ENCODE measurements at places on chromosomes 3 and 15.

GRCh38 chr3:34109846-34110245 lies 311.4 kb downstream of the PDCD6IP start:
- no peak for DNase-seq

DNA sequence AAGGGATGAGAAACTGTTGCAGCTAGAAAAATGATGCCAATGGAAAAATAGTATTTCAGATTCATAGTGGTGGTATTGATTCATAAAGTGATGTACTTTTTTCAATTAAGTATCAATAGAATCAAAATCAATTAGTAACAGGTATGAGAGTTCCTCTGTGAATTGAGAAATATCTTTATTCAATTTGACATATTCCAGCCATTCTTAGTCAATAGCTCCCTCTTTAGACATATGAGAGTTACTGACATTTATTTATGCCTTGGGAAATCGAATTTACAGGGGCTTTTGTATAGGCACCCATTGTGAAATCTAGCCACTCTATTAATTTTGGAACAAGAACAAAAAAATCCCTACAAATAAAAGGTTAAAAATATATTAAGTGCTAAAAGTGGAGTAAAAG lies 386.9 kb upstream of the CNTN3 start:
- DNase-seq: no peak

DNA sequence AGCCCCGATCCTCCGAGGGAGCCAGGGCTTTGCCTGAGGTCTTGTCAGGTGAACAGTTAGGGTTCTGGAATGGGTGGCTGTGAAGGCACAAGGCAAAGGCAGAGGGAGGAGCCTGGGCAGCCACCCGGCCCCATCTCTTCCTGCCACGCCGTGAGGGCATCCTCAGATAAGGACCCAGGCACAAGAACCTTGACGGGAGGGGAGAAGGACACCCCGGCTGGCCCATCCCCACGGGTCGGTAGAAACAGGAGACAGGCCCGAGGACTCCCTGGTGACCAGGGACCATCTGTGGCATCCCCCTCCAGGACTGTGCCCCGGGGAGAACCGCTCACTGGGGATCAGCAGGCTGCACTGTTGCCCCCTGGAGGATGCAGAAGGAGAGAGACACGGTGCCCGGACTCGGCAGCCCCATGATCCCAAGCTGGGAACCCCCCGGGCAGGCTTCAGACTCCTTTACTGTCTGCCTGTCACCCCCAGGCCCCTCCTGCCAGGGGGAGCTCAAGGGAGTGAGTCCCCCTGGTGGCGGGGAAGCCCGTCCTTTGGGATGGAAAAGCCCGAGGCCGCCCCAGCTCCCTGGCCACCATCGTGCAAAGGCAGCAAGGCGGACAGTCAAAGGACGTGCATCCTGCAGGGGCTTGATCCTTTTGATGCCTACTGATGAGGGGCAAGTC lies 12.3 kb upstream of the PCSK6 start:
- no peak for DNase-seq

DNA sequence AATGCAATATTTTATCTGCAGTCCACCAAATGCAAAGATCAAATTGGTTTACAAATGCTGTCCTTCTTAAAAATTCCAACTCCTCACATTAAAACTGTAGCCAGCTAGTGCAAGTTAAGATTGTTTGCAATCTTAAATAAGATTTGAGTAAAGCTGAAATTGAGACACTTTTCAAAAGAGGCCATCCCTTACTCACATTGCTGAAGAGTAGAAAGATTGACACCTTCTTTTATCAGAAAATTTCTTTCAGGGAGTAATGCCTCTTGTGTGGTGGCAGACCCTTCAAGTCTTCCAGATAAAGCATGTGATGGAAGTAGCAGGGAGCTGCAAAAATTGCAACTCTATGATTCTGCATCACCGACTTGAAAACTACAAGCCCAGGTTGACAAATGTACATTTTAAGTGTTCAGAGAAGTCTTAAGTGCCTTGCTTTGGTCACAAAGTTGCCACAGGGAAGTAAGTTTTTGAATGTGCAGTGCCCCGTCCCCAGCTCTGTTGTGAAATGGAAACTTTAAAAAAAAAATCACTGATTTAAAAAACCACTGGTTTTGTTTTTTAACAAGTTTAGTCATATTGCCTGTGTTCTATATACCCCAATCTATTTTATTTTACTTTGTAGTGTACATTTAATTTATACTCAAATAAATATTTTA lies 12.6 kb downstream of the CD86 start:
- DNase-seq: no peak

- no peak for DNase-seq
These were observed 117.3 kb upstream of the SLC7A14 start for GRCh38 chr3:170703121-170703588.

GRCh38 chr3:5426094-5426883 lies 238.8 kb downstream of the EDEM1 start:
- no peak for DNase-seq

DNA sequence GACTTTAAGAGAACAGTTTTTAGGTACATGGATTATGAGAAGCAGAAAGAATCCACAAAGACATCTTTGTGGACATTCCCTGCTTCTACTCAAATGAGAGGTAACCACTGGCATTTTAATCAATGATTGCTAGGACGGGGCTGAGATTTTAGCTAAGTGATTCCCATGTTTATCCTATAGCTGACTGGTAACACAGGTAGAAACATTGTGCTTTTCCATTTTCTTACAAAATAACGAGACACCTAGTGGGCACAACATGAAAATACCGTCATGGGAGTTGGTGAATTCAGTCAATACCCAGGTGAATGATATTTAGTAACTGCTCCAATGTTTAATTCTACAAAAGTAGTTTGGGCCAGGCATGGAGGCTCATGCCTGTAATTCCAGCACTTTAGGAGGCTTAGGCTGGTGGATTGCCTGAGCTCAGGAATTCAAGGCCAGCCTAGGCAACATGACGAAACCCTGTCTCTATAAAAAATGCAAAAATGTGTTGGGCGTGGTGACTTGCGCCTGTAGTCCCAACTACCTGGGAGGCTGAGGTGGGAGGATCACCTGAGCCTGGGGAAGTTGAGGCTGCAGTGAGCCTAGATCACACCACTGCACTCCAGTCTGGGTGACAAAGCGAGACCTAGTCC lies 37.2 kb upstream of the DENND4A start:
- DNase-seq: no peak

- no peak for DNase-seq
These were observed 27.0 kb downstream of the GRK7 start for GRCh38 chr3:141790171-141790570.

DNA sequence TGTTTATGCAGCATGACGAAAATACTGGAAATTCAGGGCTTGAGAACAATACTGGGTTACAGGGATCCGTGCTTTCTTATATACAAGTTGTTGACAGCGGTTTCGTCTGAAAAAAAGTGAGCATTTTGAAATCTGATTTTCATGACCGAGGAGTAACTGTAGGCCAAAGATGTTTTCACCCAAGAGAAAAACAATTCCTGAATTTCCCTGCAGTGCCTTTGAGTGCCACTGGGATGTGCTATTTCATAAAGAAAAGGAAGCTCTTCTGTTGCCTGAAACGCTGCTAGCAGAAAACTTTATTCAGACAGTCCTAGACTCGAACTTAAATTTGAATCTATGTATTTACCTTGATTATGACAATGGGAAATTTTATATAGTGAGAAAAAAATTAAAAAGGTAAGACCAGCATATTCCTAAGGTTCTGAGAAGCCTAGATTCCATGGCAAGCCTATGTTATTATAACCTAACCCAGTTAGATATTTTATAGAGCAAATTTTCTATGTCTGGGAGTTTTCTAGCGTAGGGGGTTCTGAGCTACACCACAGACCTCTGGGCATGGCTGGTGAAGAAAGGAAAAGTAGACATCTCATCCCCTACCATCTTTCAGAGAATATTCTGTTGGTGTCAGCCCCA lies 30.2 kb downstream of the KCNAB1 start:
- DNase-seq: no peak

- no peak for DNase-seq
These were observed 111.9 kb downstream of the ATG7 start for GRCh38 chr3:11384074-11384473.

DNA sequence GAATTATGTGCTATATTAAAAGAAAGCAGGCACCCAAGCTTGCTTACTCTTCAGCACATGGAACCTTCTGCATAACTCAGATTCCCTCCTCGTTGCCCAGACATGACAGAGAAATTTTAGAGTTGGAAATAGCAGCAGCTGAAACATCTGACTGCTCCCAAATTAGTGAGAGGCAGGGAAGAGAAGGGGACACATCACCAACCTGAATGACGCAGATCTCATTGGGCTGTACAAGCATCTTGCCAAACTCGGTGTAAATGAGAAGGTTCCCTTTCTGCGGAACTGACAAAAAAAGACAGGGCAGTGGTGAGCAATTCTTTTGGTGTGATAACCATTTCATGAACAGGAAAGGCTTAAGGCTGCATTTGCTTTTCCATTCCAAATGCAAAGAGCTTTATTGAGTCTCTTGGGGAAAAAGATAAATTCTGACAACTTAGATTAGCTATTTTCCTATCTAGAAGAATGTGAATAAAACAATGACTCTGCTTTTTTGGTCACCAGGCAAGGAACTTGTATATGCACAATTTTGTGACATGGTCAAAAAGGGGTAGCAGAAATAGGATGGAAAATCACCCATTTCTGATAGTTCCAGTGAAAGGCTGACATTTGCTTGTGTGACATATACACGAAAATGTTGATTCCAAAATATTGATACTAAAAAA lies 35.1 kb downstream of the HGD start:
- DNase-seq: no peak

GRCh38 chr3:52402101-52402521 lies 42.8 kb downstream of the SEMA3G start:
- DNase-seq: no peak

DNA sequence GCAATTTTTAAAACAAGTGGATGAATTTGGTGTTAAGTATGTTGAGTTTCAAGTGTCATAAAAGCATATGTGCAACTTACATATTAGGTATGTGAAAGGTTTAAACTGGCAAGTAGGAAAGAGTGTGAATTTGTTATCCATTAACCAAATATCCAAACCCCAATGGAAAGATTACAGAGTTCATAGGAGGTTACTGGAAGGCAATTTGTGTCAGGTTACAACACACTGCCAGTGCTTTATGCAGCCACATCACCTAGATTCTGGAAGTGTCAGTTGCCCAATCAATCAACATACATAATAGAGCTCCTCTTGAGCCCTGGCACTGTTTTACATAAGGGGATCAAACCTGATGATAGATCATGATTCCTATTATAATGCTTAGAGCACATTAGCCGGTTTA lies 261.0 kb downstream of the ROBO1 start:
- DNase-seq: no peak

DNA sequence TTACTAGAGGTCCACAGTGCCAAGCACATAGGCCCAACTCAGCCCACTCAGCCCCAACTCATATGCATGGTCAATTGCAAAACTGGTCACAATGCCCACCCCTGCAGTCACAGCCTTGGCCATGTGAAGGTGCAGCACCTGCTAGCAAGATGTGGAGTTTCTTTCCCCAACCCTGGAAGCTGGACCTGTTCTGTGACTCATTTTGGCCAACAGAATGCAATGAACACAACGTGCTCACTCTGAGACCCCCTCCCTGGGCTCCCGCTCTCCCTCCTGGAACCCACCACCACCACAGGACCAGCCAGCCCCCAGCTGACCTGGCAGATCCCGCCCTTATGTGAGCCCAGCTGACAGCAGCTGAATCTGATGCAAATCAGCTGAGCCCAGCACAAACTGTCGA lies 34.4 kb downstream of the ALDH1L1 start:
- no peak for DNase-seq

GRCh38 chr3:8784676-8785435 lies 15.4 kb upstream of the OXTR start:
- DNase-seq: no peak

- no peak for DNase-seq
These were observed 32.0 kb upstream of the CCDC80 start for GRCh38 chr3:112672716-112673541.

- no peak for DNase-seq
These were observed 1.0 kb downstream of the IQSEC1 start for GRCh38 chr3:13072239-13072599.

GRCh38 chr3:183128709-183129108 lies 29.4 kb upstream of the MCCC1 start:
- no peak for DNase-seq

- DNase-seq: no peak
These were observed 26.9 kb downstream of the GYG1 start for GRCh38 chr3:149018247-149018646.

GRCh38 chr15:74857671-74858368 lies 14.9 kb upstream of the ULK3 start:
- DNase-seq: no peak

DNA sequence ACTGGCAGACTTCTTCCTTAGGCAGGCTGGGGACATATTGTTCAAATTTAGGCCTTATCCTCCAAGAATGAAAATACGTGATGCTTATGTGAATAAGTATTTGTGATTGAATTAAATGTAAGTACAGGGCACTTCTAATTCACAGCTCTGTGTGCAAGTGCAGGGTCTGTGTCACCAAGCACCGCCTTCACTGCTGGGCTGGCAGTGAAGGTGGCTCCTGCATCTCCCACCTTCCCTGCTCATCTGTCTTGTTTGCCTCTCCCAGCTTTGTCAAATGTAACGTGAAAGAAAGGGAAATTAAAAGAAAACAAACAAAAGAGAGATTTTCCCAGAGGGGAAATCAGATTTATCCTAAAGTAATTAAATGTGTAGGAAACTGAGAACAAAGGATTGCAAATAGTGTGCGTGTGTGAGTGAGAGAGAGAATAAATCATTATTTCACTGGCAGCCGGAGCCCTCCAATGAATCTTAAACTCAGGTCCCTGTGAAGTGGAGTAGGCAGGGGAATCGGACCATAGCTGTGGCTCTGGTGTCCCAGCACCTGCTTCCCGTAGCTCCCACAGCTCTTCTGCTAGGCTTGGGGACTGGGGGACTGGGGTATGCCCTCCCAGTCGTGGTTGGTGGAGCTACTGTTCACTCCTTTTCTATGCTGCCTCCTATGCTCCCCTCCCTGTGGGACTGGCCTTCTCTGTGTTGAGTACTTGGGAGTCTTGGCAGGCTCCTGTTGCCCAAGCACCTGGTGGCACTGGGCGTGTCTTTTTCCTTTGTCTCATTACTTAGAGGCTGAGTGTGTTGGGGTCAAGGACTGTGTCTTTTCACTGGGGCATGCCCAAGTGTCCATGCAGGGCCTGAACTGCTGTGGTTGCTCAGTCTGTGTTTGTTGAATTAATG lies 222.2 kb downstream of the EPHB1 start:
- DNase-seq: no peak

GRCh38 chr3:171184372-171184771 lies 157.9 kb upstream of the SLC2A2 start:
- no peak for DNase-seq
